ENCODE measurements at places on chromosomes 13 and 19.

- DNase-seq: no peak
Measured at GRCh38 chr13:30354493-30355383, 47.4 kb upstream of the KATNAL1 start.

- no peak for DNase-seq
Measured at GRCh38 chr19:16301999-16302694, 22.5 kb upstream of the KLF2 start.

DNA sequence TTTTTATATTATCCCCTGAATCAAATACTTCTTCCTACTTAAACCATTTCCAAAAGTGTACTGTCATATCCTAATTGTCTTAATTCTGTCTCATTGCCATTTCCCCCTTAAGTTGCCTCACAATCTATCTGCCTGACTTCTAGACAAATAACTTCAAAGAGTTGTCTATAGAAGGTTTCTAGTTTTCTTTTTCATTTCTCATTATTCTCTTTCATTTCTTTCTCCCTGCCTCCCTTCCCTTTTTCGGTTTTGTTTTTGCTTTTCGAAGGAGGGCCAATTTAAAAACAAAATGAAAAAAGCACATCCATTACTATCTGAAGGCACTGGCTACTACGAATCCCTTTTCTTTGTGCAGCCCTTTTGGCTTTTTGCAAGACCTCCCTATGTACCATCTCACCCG is 367.2 kb downstream of the DNAJC15 start:
- DNase-seq: no peak

DNA sequence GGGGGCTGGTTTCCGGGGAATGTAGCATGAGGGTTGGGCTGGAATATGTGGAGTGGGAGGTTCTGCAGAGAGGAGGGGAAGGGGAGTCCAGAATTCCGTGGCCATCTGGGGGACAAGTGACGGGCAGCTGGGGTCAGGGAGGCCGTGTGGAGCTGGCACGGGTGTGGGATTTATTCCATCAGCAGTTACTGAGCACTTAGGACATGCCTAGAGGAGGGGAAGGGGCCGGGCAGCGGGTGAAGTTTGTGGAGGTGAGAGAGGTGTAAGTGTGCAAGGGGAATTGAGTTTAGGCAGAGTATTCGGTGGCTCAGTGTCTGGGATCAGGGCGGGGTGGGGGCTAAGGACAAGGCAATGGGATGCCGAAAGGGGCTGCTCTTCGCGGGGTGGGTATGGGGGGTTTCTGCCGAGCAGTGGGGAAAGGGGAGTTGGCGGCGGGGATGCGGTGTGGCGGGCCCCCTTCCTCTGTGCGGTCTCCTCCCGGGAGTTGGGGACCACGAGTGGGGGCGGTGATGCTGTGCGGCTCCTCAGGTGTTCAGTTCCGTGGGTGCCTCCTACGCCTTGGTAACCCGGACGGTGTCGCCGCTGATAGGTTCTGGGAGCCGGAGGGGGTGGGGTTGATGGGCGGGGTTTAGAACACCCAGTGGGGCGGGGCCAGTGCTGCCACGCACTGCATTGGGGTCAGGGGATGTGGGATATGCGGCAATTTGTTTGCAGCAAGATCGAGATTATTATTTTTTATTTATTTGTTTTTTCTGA is 5.4 kb downstream of the CCDC61 start:
- DNase-seq: peak; percentile 84

- DNase-seq: no peak
Measured at GRCh38 chr13:79628463-79628862, 147.5 kb downstream of the NDFIP2 start.

GRCh38 chr19:38093587-38093986 is 130.4 kb downstream of the DPF1 start:
- no peak for DNase-seq

Measured in GM13977 (cell line).